Posterior vena cava (tissue), 2 donors: ENCODE measurements at places on chromosomes 1 and 21. TPM values are rescaled to one million over a fixed set of nuclear protein-coding genes. Genes with fewer than 3 reads are reported as not detected.

SORT1 gene
- total RNA-seq = 102 TPM

RAB29 gene
- total RNA-seq = 19.8 TPM

RABIF gene
- 8.9 TPM for total RNA-seq

C1orf141 gene
- not detected for total RNA-seq

NGF gene
- total RNA-seq = 5.1 TPM

HENMT1 gene
- total RNA-seq = 3.0 TPM

AGBL4 gene
- total RNA-seq = not detected

SLC45A3 gene
- total RNA-seq = 5.3 TPM
